ENCODE measurements at places on chromosomes 4 and X. TPM values are rescaled to one million over a fixed set of nuclear protein-coding genes. Genes with fewer than 3 reads are reported as not detected.

Gene SPATA18
- total RNA-seq = 5.4 TPM

Gene PDGFC
- total RNA-seq = 10.1 TPM

Gene SMIM9
- total RNA-seq = not detected

Gene RNF150
- 6.7 TPM for total RNA-seq

Gene HSFX1
- 1.4 TPM for total RNA-seq

Gene CPZ
- total RNA-seq = 12.2 TPM

Gene CXCL3
- not detected for total RNA-seq

Gene RHOXF1
- not detected for total RNA-seq

Gene HHIP
- not detected for total RNA-seq

DNA sequence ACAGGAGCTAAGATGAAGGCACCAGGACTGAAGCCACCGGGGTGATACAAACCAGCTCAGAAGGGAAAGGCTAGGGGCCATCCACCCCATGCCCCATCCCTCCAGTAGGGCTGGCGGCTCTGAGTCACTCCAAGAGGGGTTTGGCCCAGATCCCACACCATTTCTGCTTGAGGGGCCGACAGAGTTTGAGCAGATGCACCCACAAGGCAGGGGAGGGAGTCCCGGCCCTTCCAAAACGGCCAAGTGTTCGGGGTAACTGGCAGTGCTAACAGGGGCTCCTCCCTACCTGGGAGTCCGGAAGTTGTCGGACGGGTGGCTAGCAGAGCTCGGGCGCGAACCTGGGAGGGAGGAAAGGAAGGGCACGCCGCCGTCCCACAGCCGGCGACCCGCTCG lies 412 bp downstream of the SLC10A3 start:
- DNase-seq = no peak

- DNase-seq = no peak
These were observed 11.9 kb upstream of the UGDH start for GRCh38 chr4:39539089-39539611.

DNA sequence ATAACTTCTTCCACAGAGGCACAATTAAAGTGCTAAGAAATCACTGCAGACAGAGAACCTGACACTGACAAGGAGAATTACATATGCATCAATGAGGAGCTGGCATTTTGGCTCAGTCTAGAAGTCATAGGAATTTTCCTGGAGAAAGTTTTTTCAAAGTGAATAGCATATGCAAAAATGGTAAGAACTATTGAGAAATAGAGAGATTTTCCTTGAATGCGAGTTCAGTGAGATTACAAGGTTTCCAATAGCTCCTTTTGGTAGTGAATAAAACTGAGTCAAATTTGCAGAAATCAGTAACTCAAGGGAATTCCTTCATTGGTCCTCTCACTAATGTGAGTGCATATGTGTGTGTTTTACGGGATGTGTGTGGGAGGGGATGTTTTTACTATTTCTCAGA lies 557.5 kb downstream of the PPARGC1A start:
- no peak for DNase-seq

- DNase-seq = no peak
These were observed 229.8 kb downstream of the DKK2 start for GRCh38 chr4:106806158-106806797.

GRCh38 chr4:106494066-106494465 lies 125.5 kb upstream of the GIMD1 start:
- DNase-seq = no peak

DNA sequence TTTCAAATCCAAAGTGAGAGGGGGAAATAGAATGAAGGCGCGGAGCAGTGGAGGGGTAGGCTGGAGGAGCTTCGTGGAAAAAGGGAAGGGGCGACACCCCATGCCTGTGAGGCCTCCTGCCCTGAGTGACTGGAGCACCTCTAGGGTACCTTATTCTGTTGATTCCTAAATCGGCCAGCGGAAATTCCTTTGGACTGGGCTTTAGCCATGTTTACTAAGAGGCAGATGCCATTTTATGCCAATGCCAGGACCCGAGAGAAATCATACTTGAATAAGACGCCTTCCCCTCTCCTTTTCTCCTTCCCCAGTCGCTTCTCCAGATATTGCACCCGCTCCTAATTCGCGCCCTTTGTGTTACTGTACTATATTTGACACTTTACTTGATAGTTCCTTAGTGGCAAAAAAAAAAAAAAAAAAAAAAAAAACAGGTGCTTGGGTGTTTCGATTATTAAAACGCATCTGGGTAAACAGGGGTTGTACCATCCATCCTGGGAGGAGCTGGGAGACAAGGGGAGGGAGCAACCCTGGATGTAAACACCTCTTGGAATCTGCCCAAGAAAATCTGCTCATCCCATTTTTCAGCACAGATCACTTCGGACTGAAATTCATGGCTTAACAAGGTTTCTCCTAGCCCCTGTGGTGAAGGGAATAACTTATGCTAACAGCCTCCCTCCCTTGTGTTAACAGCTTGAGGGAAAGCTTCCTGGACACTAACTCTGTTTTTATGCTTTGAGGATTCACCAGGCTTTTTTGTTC lies 1.5 kb downstream of the BMP3 start:
- DNase-seq = no peak

- no peak for DNase-seq
These were observed 17.7 kb downstream of the NAA11 start for GRCh38 chr4:79308137-79308536.

DNA sequence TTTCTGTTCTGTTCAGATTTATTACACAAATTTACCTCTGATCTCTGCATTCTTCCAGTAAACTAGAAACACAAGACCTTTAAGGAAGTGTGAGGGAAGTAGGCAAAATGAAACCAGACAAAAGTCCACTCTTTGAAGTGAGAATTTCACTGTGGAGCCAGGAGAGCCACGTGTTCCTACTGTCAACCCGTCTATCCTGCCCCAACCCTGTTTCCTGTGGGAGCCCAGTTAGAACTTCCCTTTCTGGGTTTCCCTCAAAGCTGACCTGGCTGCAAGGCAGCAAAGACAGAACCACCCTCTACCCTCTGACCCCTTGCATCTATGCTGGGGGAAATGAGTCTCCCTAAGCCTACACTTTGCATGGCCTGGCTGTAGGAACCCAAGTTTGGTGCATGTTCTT lies 40.0 kb downstream of the TMEM144 start:
- DNase-seq = no peak

DNA sequence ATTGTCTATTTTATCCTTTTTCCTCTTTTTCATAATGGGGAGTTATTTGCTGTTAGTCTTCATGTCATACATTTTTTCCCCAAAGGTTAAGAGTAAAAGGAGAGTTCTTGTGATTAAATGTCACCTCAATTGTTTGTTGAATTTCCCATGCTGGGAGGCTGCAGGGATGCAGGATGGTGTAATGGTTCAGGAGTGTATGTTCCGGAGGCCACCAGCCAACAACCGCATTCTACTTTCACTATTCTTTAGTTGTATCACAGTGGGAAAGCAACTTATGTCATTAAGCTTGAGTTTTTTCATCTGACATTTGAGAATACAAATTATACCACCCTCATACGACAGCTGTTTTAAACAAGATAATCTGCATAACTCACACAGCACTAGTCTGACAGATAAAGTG lies 15.4 kb downstream of the AFP start:
- DNase-seq = no peak

GRCh38 chr4:13399257-13399656 lies 84.9 kb downstream of the RAB28 start:
- DNase-seq = no peak

GRCh38 chr4:174066611-174067205 lies 216.8 kb downstream of the FBXO8 start:
- DNase-seq = no peak

- DNase-seq = no peak
These were observed 127.2 kb downstream of the ARHGEF9 start for GRCh38 chrX:63657821-63658220.

DNA sequence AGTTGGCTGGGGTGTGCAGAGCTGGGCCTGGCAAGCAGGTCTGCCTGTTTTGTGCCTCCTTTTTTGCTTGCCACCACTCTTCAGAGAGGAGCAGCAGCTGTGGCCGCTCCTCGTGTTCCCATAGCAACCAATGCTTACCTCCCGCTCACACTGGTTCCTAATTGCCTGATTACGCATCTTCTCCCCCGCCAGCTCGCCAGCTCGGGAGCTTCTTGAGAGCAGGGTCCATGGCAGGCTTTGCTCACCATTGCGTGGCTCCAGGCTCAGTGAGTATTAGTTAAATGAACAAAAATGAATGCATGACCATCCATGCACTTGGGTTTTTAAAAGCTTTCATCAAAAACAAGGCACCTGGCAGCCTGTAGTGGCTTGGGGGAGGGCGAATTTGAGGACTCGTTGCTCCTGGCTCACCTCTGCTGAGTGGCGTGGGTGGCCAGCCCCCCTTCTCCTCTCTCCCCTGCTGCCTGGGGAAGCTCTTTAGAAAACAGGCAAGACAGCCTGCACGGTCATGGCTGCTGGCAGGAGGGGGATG lies 14.2 kb upstream of the PJA1 start:
- DNase-seq = no peak

GRCh38 chr4:57943682-57944081 lies 833.5 kb upstream of the IGFBP7 start:
- DNase-seq = no peak

DNA sequence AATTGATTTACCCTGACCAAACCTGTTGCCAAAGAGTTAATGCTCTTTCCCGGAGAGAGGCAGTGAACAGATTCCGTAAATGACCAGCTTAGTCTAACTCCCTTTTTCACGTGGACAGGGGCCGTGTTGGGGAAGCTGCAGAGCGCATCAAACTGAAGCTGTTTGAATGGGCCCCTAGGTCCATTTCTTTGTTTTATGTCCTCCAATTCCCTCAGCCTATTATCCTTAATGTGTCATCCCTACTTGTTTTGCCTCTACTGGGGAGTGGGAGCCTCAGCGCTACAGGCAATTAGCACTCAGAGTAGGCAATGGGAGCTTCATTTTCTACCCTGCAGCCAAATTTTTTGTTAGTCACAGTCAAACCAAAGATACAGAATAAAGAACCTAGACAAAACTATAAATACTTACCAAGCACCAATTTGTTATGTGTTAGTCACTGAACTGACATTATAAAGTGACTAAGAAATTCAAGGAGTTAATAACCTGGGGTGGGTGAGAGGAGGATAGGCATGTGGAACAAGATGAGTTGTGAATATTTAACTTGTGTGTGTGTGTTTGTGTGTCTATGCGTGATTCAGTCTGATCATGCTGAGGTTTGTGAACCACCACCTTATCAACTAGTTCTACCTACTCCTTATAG lies 417.4 kb downstream of the PACRGL start:
- no peak for DNase-seq

- DNase-seq = no peak
These were observed 169.4 kb downstream of the ZNF674 start for GRCh38 chrX:46375831-46376230.

DNA sequence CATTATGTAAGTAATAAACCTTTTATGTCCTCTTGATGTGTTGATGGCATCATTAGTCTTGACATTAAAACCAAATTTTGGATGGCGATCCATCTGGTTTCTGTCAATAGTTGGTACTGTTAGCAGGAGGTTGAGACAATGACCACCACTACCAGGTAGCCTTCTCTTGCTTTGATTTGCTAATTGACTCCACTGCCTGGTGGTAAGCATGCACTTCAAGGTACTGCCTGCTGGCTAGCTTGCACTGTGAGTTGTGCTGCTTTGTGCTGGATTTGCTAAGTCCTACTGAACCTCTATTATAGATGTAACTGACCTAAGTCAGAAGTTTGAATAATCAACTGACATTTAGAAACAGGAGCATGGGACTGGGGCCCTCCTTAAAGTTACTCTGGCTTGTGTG lies 46.3 kb downstream of the ATP1B4 start:
- DNase-seq = no peak
